ENCODE measurements at places on chromosomes 13 and 19. TPM values are rescaled to one million over a fixed set of nuclear protein-coding genes. Genes with fewer than 3 reads are reported as not detected.

DNA sequence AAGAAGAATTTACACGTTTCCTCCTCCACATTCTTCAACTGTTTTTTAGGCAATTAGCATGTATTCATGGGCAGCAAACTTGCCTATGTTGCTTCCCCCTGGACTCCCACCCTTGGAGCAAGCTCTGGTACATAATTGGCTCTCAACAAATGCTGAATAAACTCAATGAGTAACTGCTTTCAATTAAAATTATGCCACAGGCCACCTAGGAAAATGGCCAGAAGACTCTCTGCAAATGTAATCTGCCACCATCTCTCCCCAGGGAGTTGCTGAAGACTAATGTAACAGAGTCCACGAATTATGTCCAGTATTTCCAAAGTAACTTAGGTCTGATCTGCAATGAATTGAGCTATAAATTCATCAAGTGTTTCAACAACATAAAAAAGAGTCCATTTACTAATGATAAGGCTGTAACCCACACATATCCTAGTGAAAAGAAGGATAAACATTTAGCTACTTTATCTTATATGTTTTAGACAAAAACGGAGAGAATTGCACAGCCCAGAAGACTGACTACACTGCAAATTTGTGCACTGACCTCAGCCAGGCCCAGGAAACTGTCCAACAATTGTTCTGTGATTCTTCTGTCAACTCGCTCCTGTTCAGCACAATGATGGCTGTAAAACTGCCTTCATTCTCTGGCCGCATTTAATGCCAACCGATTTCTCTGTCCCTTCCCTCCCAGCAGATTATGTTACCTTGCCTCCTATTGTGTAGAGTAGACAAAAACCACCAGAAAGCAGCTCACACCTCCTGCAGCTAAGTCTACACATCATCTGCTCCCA lies 808.6 kb upstream of the ARGLU1 start:
- DNase-seq: no peak

- DNase-seq: peak; percentile 15
Observed at GRCh38 chr13:109963960-109964563, 177.7 kb upstream of the IRS2 start.

DNA sequence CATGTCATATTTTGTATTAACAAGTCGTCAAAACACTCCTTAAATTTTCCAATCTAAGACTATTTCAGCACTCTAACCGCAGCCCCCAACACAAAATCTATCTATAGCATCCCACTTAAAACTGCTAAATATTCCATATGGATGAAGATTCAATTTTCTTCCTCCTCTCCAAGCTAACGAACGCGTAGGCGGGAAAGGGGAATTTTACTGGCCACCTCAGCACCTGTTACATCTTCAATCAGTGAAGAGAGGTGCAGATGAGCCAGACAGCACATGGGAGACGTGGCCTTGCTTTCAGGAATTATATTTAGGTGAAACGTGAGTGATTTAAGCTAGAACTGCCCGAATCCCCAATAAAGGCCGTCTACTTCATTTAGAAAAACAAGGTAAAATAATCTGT lies 1.1 kb downstream of the RBM26 start:
- DNase-seq: no peak

DNA sequence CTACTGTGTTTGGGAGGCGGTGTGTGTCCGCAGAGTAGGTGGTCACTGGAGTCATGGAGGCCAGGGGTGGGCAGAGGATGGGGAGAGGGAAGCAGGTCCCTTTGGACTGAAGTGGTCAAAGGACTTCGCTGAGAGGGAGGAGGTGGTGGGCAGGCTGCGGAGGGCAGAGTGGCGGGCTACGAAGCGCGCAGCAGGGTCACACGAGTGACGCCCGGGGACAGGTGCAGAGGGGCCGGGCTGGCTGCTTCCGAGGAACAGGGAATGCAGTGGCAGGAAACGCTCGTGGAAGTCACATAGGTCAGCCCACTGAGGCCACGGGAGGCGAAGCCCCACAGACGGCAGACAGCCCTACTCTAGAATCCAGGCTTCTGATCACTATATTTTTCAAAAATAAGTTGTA lies 111.5 kb downstream of the URI1 start:
- DNase-seq: no peak

GRCh38 chr13:59201841-59202240 lies 961.9 kb downstream of the DIAPH3 start:
- DNase-seq: no peak

DNA sequence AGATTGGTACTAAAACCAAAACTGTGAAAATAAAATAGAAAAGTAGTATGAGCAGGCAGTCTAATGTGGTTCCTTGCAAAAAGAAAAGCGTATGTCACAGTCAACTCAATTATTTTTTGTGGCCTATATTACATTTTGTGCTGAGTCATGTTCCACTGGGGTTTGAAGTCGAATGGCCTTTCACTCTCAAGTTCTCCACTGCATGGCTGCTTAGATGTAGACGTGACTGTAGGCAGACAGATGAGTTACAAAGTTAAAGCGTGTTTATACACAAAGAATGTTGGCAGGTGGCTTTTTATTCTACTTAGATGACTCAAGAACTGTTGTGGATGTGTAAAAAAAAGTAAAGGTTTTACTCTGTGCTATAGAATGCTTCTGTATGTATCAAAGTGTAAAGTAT lies 133.9 kb downstream of the SLITRK6 start:
- DNase-seq: no peak

The STOML3 gene
- total RNA-seq: 0.05 TPM

The CGB8 gene
- total RNA-seq: 0.14 TPM

The SIAH3 gene
- 0.14 TPM for total RNA-seq

The TMEM145 gene
- total RNA-seq: not detected

- no peak for DNase-seq
Observed at GRCh38 chr13:31421756-31422155, 222.0 kb downstream of the B3GLCT start.

- DNase-seq: no peak
Observed at GRCh38 chr19:679418-680286, 3.5 kb downstream of the FSTL3 start.

- DNase-seq: no peak
Observed at GRCh38 chr19:18483119-18483890, 38.6 kb downstream of the ELL start.

DNA sequence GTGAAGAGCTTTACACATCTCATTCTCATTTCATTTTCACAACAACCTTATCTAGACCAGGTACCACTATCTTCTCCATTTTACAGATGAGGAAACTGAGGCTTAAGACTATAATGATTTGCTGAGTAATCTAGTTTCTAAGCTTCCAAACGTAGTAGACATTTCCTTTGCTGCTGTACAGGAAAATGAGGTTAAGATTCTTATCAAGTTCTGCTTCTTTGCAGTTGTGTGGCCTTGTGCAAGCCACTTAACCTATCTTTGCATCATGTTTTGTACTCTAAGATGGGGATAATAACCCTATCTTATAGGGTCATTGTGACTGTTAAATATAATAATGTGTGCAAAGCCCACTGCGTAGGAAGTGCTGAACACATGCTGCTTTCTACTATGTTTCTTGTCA lies 307.9 kb downstream of the HS6ST3 start:
- DNase-seq: no peak

DNA sequence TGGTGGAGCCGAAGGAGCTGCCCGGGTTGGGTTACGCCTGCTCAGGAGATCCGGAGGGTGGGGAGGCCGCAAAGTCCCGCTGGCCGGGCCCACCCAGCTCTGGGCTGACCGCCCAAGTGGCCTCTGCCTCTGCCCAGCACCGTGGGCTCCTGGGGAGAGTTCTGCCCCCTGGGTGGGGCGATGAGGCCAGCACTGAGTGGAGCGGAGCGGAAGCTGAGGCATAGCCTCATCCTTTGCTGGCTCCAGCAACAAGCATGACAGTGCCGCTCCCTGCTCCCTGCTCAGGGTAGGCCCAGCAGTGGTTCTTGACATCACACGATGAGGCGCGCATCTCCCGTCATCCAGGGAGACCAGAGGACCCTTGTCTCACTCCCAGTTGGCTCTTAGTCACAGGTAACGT lies 22.5 kb downstream of the CCDC8 start:
- no peak for DNase-seq

- DNase-seq: no peak
Observed at GRCh38 chr13:76351541-76352229, 534.5 kb downstream of the KCTD12 start.

- no peak for DNase-seq
Observed at GRCh38 chr13:60091573-60091972, 72.2 kb downstream of the DIAPH3 start.

DNA sequence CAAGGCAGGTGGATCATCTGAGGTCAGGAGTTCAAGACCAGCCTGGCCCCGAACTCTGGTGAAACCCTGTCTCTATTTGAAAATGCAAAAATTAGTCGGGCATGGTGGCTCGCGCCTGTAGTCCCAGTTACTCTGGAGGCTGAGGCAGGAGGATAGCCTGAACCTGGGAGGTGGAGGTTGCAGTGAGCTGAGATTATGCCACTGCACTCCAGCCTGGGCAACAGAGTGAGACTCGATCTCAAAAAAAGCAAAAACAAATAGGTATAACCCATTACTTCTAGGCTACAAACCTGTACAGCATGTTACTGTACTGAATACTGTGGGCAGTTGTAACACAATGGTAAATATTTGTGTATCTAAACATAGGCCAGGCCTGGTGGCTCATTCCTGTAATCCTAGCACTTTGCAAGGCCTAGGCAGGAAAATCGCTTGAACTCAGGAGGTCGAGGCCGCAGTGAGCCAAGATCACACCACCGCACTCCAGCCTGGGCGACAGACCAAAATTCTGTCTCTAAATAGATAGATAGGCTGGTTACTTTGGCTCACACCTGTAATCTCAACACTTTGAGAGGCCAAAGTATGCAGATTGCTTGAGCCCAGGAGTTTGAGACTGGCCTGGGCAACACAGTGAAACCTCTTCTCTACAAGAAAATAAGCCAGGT lies 63.5 kb downstream of the MYO9B start:
- DNase-seq: no peak

- DNase-seq: no peak
Observed at GRCh38 chr19:19677579-19677978, 8.9 kb downstream of the ZNF101 start.

DNA sequence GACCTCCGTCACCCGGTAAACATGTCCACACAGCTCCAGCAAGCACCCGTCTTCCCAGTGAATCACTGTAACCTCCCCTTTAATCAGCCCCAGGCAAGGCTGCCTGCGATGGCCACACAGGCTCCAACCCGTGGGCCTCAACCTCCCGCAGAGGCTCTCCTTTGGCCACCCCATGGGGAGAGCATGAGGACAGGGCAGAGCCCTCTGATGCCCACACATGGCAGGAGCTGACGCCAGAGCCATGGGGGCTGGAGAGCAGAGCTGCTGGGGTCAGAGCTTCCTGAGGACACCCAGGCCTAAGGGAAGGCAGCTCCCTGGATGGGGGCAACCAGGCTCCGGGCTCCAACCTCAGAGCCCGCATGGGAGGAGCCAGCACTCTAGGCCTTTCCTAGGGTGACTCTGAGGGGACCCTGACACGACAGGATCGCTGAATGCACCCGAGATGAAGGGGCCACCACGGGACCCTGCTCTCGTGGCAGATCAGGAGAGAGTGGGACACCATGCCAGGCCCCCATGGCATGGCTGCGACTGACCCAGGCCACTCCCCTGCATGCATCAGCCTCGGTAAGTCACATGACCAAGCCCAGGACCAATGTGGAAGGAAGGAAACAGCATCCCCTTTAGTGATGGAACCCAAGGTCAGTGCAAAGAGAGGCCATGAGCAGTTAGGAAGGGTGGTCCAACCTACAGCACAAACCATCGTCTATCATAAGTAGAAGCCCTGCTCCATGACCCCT lies 9.0 kb upstream of the CEACAM5 start:
- DNase-seq: no peak

The NLRP11 gene
- total RNA-seq: under 0.01 TPM

The FCER2 gene
- 3.1 TPM for total RNA-seq

GRCh38 chr13:92196591-92197256 lies 798.3 kb downstream of the GPC5 start:
- DNase-seq: no peak

GRCh38 chr19:17159466-17160393 lies 55.4 kb upstream of the USE1 start:
- DNase-seq: no peak

The IGFL1 gene
- 0.99 TPM for total RNA-seq

DNA sequence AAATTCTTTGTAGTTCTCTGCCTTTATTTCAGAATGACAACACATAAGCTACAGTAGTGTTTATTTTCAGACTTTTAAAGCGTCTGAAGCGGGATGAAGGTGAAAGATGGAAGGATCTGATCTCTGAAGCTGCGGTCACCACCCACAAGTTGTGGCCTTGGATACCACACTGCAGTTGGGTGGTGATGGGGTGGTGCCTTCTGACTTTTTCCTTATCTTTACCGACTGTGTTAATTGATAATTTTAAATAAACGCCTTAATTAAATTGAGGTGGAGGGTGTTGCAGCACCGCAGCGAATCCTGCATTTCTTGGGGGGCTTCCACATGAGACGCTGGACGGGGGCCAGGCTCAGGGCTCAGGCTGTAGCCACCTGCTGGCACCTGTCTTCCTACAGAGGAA lies 1.3 kb downstream of the TFDP1 start:
- no peak for DNase-seq

GRCh38 chr19:42872608-42873007 lies 6.9 kb downstream of the PSG1 start:
- no peak for DNase-seq

- DNase-seq: no peak
Observed at GRCh38 chr19:17220207-17220758, 5.1 kb downstream of the USE1 start.

- DNase-seq: no peak
Observed at GRCh38 chr13:22110368-22110767, 439.5 kb downstream of the FGF9 start.

GRCh38 chr13:40401911-40402776 lies 264.3 kb downstream of the FOXO1 start:
- DNase-seq: peak; percentile 21

The ATP12A gene
- 0.28 TPM for total RNA-seq

DNA sequence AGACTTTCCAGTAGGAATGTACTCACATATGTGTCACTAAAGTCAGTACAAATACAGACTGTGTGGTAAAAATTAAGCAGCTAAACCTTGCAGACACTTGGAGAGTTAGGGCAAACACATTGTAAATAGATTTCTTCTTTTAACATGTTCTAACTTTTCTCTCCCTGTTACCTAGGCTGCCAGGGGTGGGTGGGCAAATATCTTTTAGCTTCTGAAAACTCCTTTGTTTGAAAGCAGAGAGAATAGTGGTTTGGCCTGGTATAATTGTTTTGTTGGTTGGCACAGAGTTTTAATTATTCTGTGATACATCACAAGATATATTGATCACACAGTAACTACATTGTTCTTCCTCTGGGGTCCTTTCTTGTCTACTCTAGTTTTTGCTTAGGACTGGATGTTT lies 289.8 kb upstream of the DACH1 start:
- DNase-seq: no peak

DNA sequence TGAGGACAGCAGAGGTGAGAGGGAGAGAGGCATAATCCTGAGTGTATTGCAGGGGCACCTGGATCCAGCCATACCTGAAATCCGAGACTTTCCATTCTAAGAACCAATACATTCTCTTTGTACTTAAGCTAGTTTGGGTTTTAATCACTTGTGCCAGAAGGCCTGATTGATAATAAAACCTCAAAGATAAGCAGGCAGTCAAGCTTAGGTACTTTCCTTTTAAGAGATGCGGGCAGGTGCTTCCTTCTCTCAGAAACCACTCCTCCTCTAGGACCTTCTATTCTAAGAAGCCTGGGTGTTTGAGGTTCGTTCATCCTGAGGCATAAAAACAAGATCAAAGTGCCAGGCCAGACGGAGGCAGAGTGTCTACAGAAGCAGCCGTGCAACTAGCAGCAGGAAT lies 22.2 kb downstream of the FAM187B start:
- no peak for DNase-seq

The TEKTIP1 gene
- total RNA-seq: 0.61 TPM
